ENCODE measurements at places on chromosomes 11 and 22. TPM values are rescaled to one million over a fixed set of nuclear protein-coding genes. Genes with fewer than 3 reads are reported as not detected.
A peak's percentile ranks its signal among the peaks of the same experiment; 100 is the strongest.

- no peaks in the 10 kb centered on the region for H3K4me1 ChIP-seq
- DNase-seq: no peak
- H3K36me3 ChIP-seq: no peaks in the 10 kb centered on the region
- no peak overlapping the region for H3K27ac ChIP-seq
- no peaks in the 10 kb centered on the region for H3K27me3 ChIP-seq
- H3K4me3 ChIP-seq: no peak overlapping the region
Measured at GRCh38 chr22:18997306-18997924, 61.3 kb upstream of the PRODH start.

DNA sequence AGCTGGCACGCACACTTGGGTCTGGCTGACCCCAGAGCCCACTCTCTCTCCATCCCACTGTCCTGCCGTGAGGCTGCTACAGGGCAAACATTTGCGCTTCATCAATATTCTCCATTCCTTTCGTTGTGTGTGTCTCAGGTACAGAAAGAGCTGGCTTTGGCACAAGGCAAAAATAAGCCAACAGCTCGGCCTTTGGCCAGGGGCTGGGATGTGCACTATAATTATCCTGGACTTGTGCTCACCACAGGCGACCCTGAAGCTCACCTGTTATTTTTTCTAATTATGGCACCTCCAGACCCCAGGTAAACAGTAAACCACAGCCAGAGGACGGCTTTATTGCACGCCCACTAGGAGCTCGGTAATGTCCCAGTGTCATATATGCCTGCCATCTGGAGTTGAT lies 10.9 kb downstream of the ZMAT5 start:
- no peaks in the 10 kb centered on the region for H3K27me3 ChIP-seq
- H3K36me3 ChIP-seq: no peaks in the 10 kb centered on the region
- H3K4me1 ChIP-seq: no peaks in the 10 kb centered on the region
- no peak overlapping the region for H3K27ac ChIP-seq
- H3K4me3 ChIP-seq: no peak overlapping the region
- DNase-seq: no peak

DNA sequence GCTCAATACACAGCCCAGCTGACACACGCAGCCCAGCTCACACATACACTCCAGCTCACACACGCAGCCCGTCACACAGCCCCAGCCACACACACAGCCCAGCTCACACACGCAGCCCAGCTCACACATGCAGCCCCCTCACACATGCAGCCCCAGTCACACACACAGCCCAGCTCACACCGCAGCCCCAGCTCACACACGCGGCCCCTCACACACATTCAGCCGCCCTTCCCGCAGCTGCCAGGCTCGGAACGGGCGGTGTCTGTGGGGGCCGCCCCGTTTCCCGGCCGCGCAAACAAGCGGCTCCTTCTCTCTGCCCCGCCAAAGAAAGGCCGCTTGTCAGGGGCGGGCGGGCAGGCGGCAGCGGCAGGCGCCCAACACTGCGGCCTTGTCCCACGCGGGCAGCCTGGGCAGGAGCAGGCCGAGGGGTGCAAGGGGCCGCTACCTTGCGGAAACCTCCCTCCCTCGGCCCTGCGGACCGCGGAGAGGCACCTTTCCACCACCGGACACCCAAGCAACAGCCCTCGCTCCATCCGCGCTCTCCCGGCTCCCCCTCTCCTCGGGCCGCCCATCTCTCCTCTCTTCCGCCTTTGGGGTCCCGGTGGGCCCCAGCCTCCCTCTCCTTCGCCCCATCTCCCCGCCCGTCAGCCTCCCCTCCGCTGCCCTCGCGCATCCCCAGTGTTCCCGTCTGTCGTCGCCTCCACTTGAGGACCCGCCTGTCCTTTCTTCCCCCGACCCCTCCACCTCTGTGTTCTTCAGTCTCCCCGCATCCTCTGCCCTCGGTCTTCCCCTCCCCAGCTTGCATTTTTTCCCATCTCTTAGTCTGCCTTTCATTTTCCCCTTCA lies 2.2 kb downstream of the PHLDB1 start:
- no peaks in the 10 kb centered on the region for H3K27me3 ChIP-seq
- H3K36me3 ChIP-seq: no peaks in the 10 kb centered on the region
- peaks cover 33% of the 10 kb centered on the region for H3K4me1 ChIP-seq
- DNase-seq: peak; percentile 53
- H3K4me3 ChIP-seq: peak overlapping the region; percentile 48

DNA sequence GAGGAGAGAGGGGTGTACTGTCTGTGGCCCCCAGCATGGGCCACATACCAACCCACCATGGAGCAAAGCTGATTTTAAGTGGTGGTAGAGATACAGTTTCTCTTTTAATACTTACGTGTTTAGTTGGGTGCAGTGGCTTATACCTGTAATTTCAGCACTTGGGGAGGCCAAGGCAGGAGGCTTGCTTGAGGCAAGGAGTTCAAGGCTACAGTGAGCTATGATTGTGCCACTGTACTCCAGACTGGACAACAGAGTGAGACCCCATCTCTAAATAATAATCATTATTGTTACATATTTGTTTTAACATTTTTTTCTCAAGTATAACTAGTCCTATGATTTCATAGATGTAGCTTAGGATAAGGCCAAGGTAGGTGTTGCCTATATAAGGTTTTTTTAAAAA lies 8.8 kb downstream of the GGA1 start:
- H3K27ac ChIP-seq: no peak overlapping the region
- H3K36me3 ChIP-seq: peaks cover 91% of the 10 kb centered on the region
- H3K27me3 ChIP-seq: no peaks in the 10 kb centered on the region
- no peak overlapping the region for H3K4me3 ChIP-seq
- peaks cover 3% of the 10 kb centered on the region for H3K4me1 ChIP-seq
- no peak for DNase-seq

DNA sequence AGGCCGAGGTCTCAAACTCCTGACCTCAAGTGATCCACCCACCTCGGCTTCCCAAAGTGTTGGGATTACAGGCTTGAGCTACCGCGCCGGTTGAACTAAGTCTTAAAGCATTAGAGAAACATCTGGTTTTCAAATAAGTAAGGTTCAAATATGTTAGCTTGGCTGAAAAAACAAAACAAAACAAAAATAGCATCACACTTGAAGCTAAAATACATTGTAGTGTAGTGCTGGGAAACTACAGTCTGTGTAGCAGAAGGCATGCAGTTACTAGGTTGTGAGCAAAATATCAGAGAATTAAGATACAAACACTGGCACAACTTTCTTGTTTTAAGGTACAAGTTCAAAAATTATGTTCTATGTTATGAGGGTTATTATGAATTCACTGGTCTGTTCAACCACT lies 224.8 kb upstream of the CHORDC1 start:
- no peaks in the 10 kb centered on the region for H3K4me1 ChIP-seq
- H3K4me3 ChIP-seq: no peak overlapping the region
- H3K36me3 ChIP-seq: no peaks in the 10 kb centered on the region
- no peak overlapping the region for H3K27ac ChIP-seq
- no peak for DNase-seq
- H3K27me3 ChIP-seq: no peaks in the 10 kb centered on the region

- no peak overlapping the region for H3K27ac ChIP-seq
- H3K27me3 ChIP-seq: no peaks in the 10 kb centered on the region
- DNase-seq: no peak
- no peak overlapping the region for H3K4me3 ChIP-seq
Measured at GRCh38 chr11:4523666-4524065, 21.3 kb upstream of the OR52M1 start.

DNA sequence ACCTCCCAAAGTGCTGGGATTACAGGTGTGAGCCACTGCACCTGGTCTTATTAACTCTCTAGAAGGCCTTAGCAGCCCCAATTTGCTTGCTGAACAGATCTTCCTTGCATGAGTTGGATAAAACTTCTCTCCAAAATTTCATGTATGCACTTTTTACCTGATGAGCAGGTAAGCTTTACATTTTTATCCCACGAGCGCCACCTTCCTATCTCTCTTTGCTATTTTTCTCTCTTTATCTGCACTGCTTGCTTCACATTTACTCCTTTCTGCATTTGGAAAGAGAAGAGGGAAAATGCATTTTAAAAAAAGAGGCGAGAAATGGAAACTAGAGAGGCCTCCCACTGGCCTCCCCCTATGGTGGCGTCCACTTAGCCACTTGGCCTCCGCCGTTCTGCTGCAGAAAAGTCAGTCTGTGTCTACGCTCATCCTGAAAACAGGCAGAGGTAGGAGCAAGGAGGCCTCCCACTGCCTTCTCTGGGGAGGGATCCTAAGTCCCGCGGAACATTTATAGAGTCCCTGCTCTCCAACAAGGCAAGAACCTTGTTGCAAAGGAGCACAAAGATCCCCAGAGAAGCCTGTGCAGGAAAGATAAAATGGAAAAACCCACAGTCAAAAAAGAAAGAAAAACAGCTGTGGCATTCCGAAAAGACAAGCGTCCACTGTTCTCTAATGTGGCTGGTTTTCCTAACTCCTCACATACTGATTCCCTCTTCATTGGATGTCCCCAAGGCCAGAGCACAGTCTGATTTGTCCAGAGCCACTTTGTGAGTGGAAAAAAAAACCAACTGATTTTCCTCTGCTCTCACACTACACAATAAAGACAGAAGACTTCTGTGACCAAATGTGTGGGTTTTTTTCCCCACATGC lies 62.2 kb upstream of the INCENP start:
- H3K27ac ChIP-seq: no peak overlapping the region
- H3K4me3 ChIP-seq: no peak overlapping the region
- no peaks in the 10 kb centered on the region for H3K4me1 ChIP-seq

The SLC43A1 gene
- 2.4 TPM for polyA plus RNA-seq

The OR10A3 gene
- polyA plus RNA-seq: not detected

The KBTBD3 gene
- polyA plus RNA-seq: 2.9 TPM

- H3K4me3 ChIP-seq: no peak overlapping the region
- no peaks in the 10 kb centered on the region for H3K4me1 ChIP-seq
Measured at GRCh38 chr22:45511847-45512261, 9.2 kb downstream of the FBLN1 start.

- no peak overlapping the region for H3K4me3 ChIP-seq
- H3K36me3 ChIP-seq: peaks cover 3% of the 10 kb centered on the region
- peak overlapping the region; percentile 91 for H3K27ac ChIP-seq
- H3K4me1 ChIP-seq: peaks cover 17% of the 10 kb centered on the region
- no peaks in the 10 kb centered on the region for H3K27me3 ChIP-seq
Measured at GRCh38 chr11:121466063-121466794, 13.5 kb upstream of the SORL1-AS1 start.

- H3K4me1 ChIP-seq: no peaks in the 10 kb centered on the region
- no peaks in the 10 kb centered on the region for H3K27me3 ChIP-seq
- H3K36me3 ChIP-seq: no peaks in the 10 kb centered on the region
- H3K27ac ChIP-seq: no peak overlapping the region
- no peak for DNase-seq
Measured at GRCh38 chr11:117906126-117906525, 23.1 kb downstream of the TMPRSS13 start.

- H3K4me1 ChIP-seq: peaks cover 3% of the 10 kb centered on the region
- DNase-seq: peak; percentile 72
- no peaks in the 10 kb centered on the region for H3K27me3 ChIP-seq
- H3K27ac ChIP-seq: no peak overlapping the region
- H3K4me3 ChIP-seq: no peak overlapping the region
Measured at GRCh38 chr22:30212363-30212995, 34.1 kb downstream of the LIF start.

- H3K27ac ChIP-seq: no peak overlapping the region
- no peaks in the 10 kb centered on the region for H3K27me3 ChIP-seq
Measured at GRCh38 chr11:64534391-64534801, 56.6 kb upstream of the SLC22A12 start.

GRCh38 chr11:73140213-73141030 lies 1.7 kb downstream of the FCHSD2 start:
- peak overlapping the region; percentile 96 for H3K4me3 ChIP-seq
- H3K27ac ChIP-seq: no peak overlapping the region
- no peaks in the 10 kb centered on the region for H3K36me3 ChIP-seq

DNA sequence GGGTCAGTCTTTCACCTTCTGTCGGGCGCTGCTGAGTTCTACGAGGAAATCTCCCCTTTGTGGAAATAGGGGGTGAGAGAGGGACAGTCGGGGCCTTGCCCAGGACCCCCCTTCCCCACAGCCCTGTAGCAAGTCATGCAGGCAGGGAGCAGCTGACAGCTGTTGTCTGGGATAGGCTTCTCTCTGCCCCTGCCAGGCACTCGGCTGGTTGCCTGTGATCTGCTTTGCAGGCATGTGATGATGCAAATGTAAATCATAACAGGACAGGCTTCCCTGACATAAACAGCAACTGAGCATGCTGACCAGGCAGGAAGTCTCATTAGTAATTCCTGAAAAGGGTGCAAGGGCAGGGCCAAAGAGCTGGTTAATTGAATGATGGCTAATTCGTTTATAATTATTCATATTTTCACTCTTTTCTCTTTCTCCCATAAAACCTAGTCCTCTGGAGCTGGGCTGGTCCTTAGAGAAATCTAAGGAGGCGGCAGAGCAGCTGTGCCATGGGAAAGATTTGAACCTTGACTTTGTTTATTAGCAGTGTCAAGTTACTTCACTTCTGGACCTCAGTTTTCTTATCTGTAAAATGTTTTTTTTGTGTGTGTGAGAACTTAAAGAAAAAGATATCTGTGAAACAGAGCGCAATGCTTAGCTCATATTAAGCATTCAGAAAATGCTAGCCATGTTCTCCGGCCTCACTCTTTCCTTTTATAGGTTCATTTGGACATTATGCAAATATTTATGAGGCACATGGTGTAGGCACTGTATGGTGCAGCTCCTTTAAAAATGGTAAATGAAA lies 129.7 kb downstream of the LDLRAD3 start:
- no peak overlapping the region for H3K4me3 ChIP-seq
- H3K27me3 ChIP-seq: no peaks in the 10 kb centered on the region
- H3K36me3 ChIP-seq: no peaks in the 10 kb centered on the region
- no peak for DNase-seq
- no peak overlapping the region for H3K27ac ChIP-seq

GRCh38 chr22:24986816-24987215 lies 34.3 kb downstream of the KIAA1671 start:
- H3K36me3 ChIP-seq: peaks cover 29% of the 10 kb centered on the region
- peaks cover 1% of the 10 kb centered on the region for H3K4me1 ChIP-seq
- no peak for DNase-seq
- no peak overlapping the region for H3K4me3 ChIP-seq
- no peaks in the 10 kb centered on the region for H3K27me3 ChIP-seq

The TRIM29 gene
- polyA plus RNA-seq: 1.4 TPM

GRCh38 chr11:61065955-61066638 lies 36.2 kb upstream of the CD5 start:
- DNase-seq: no peak
- no peak overlapping the region for H3K4me3 ChIP-seq

DNA sequence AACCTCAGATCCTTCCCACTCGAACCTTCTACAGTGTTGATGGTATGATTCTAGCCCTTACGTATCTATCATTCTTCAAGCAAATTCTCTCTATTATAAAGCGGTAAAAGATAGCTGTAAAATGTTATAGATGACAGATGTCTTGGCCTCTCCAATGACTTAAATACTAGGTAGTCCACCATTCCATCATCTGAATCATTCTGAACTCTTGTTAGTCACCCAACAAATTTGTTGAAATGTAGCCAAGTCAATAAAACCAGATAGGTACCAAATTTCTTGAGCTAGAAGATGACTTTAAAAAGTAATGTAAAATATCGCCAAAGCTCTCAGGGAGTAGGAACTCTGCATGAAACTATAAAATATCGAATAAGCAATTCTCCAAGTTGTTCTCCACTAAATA lies 32.6 kb upstream of the PICALM start:
- H3K4me1 ChIP-seq: no peaks in the 10 kb centered on the region
- DNase-seq: no peak
- no peak overlapping the region for H3K4me3 ChIP-seq

The SLC22A25 gene
- polyA plus RNA-seq: not detected

Measured in small intestine (tissue), 16 donors.